ENCODE measurements at places on chromosomes 7 and 10.

DNA sequence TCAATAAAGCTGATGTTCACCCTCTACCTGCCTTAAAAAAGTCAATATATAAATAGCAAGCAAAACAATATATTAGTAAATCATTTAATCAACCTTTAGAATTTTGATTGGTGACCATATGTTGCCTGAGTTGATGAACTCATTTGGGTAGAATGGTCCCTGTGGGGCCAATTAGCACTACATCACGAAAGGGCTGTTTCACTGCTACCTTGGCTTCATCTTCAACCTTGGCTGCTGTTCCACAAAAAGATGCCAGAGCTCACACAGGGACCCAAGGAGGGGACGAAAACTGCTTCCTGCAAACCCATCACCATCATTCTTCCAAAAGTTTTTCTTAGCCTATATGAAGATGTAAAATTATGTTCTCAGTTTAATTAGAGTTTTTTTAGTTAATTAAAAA lies 35.4 kb upstream of the HBP1 start:
- DNase-seq = no peak

- no peak for DNase-seq
Measured at GRCh38 chr10:7889947-7890542, 71.7 kb downstream of the TAF3 start.

DNA sequence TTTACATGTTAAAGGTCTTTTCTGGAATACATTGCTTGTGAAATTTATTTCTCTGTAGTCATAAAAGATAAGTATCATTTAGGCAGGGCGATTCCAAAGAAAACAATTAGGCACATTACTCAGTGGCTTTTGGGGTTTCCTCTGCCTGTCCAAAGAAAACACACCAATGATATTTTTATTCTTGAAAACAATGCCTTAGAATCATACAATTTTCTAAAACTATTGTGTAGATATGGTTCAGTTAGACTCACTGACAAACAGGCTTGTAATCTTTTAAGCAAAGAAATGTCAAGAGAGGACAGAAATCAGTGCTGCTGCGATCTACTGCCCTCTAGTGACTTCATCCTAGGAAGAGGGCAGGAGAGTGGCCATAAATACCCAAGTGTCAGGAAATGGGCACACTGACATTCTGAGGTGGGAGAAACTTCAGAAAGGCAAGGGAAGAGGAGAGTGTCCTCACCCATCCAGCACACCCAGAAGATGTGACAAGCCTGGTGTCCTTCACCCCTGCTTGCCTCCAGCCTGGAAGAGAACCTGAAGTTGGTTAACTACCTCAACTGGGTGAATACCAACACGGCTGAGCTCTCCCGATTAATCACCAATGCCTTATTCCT lies 120.5 kb downstream of the GALNT11 start:
- no peak for DNase-seq

- DNase-seq = no peak
Measured at GRCh38 chr7:8217200-8218068, 44.5 kb downstream of the ICA1 start.

DNA sequence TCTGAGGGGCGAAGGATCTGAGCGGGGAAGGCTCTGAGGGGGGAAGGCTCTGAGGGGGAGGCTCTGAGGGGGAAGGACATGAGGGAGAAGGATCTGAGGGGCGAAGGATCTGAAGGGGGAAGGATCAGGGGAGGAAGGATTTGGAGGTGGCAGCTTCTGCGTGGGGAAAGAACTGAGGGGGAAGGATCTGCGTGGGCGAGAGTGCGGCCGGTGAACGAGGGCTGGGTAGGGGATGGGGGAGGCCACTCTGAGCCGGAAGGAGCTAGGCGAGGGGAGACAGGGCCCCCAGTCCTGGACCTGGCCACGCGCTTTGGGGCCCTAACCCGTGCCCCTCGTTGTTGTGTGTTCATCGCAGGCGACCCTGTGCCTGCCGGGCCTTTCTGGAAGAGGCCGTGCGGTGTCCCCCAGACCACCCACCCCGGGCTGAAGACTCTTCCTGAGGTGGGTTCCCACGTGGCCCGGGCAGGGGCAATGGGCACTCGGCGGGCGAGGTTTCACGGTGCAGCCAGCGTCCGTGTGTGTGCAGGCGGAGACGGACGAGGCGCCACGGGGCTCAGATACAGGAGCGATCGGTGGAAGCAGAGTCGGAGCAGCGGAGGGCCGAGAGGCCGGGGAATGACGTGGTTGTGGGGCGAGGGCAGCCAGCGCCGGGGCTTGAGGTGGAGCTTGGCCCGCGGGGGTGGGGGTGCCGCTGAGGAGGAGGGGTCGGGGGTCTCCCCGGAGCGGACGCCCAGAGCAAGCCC lies 2.0 kb downstream of the CALY start:
- DNase-seq = no peak

- no peak for DNase-seq
Measured at GRCh38 chr7:53358269-53358668, 322.8 kb downstream of the POM121L12 start.

GRCh38 chr7:100432053-100432452 lies 2.4 kb downstream of the MEPCE start:
- no peak for DNase-seq

GRCh38 chr7:138434597-138435019 lies 25.5 kb upstream of the TRIM24 start:
- no peak for DNase-seq

GRCh38 chr10:78982726-78983125 lies 86.0 kb upstream of the ZMIZ1 start:
- no peak for DNase-seq

DNA sequence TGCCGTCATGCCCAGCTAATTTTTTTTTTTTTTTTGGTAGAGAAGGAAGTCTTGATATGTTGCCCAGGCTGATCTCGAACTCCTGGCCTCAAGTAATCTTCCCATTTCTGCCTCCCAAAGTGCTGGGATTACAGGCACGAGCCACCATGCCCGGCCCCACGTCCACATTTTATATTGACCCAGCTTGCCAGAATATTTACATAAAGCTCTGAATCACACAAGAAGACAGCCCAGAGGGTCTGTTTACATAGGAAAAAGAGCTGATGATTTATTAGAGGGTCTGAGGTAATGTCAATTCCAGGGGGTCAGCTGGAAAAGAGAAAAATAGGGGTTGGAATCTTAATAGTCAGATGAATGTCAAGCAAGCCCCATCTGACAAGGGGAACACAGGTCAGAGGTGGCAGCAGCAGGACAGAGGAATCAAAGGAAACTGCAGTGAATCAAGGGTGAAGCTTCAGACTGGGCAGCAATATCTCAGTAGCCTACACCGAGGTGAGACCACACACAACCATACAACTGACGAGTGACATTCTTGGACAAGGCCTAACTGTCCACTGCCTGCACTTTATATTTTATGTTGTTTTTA lies 15.8 kb upstream of the SLF2 start:
- DNase-seq = no peak

- DNase-seq = no peak
Measured at GRCh38 chr7:12638851-12639456, 48.5 kb upstream of the ARL4A start.

- DNase-seq = no peak
Measured at GRCh38 chr7:7505915-7506314, 29.8 kb downstream of the COL28A1 start.

GRCh38 chr7:100053215-100053614 lies 3.6 kb downstream of the ZSCAN21 start:
- no peak for DNase-seq

DNA sequence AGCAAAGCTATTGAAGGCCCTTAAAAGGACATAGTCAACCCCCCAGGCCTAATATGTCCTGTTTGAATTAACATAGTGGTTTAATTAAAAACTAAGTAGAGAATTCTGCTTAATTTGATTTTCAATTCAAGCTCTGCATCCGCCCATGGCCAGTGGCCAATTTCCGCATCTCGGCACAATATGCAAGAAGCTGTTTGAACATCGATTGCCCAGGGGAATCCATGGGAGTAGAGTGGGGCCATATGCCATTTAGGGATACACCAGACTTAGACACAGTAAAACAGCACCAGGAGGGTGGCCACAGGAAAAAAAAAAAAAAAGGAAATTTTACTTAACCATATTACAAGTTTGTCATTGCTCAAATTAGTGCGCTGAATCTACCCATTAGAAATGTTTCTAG lies 100.4 kb downstream of the LMBR1 start:
- DNase-seq = no peak

- no peak for DNase-seq
Measured at GRCh38 chr10:62399211-62399610, 25.0 kb downstream of the ZNF365 start.

DNA sequence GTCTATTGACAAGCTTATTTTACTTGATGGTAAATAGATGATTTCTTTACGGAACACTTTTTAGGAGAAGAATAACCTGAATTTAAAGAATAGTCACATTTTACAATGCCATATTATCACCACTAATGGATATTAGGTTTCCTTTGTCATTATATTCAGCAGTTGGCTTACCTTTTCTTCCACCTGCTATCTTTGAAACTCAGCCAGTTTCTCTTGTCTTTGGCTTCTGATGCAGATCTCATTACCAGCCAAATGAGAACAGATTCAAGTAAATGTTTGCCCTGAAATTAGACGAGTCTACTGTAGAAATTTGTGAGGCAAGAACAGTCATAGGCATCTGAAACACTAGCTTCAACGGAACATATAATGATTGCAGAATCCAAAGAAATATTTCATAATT lies 85.5 kb upstream of the OIT3 start:
- DNase-seq = no peak

- DNase-seq = no peak
Measured at GRCh38 chr10:80596391-80597257, 58.9 kb downstream of the SH2D4B start.

DNA sequence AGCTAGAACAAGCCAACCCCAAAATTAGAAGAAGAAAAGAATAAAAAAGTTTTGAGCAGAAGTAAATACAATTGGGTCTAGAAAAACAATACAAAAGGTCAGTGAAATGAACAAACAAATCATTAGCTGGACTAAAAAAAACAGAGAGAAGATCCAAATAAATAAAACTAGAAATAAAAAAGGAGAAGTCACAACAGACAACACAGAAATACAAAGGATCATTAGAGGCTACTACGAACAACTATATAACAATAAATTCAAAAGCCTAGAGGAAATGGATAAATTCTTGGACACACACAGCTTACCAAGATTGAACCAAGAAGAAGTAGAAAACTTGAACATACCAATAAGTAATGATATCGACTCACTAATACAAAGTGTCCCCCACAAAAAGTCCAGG lies 13.4 kb upstream of the ADRA2A start:
- no peak for DNase-seq

- no peak for DNase-seq
Measured at GRCh38 chr7:27171637-27172314, 2.3 kb downstream of the HOXA10 start.

DNA sequence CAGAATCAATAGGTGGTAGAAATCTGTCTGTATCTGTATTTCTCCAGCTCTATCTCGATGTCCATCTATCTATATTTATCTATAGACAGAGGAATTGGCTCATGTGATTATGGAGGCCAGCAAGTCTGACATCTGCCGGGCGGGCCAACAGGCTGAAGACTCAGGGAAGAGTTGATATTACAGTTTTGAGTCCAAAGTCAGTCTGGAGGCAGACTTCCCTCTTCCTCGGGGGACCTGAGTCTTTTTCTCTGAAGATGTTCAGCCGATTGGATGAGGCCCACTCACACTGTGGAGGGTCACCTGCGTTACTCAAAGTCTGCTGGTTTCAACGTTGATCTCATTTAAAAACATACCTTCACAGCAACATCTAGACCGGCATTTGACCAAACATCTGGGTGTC lies 98.7 kb downstream of the RAMP3 start:
- DNase-seq = no peak

DNA sequence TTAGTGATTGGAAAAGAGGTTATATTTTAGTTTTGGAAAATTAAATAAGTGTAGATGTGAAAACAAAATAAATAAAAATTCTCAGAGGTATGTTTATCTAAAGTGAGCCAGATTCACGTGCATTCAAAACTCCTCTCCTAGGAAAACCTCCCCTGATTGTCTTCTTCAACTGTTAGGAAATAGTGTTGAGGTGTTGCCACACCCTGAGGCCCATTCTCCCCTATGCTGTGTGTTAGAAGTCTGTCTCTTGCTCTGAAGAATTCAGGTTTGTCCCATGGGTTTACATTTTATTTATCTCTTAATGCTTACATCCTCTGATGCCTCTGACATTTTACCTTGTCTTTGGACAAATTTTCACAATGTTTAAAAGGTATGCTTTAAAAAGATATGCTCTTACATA lies 40.3 kb downstream of the PTPRE start:
- no peak for DNase-seq

GRCh38 chr7:75985518-75986146 lies 8.8 kb downstream of the TMEM120A start:
- no peak for DNase-seq

Measured in effector memory CD4-positive, alpha-beta T cell (primary cell).